ENCODE measurements at places on chromosomes 16 and 17.

- no peak for DNase-seq
These were observed 13.8 kb downstream of the SLFN5 start for GRCh38 chr17:35256629-35257028.

GRCh38 chr17:2292100-2292499 lies 11.5 kb downstream of the SMG6 start:
- no peak for DNase-seq

DNA sequence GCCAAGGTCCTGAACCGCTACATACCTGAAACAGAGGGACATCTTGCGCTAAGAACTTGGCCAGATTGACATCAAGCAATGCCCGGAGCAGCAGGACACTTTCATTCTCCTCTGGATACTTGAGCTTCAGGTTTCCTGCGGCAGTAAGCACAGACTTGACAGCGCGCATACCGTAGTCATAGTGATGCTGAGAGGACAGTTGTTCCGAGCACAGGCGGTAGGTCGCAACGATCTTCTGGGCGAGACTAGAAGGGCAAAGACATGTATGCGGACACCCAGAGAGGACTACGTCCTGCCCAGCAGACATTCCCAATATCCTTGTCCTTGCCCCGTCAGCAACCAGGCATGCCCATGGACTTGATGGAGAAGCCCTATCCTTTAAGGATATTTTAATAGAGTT lies 112.9 kb downstream of the DNAH3 start:
- no peak for DNase-seq

DNA sequence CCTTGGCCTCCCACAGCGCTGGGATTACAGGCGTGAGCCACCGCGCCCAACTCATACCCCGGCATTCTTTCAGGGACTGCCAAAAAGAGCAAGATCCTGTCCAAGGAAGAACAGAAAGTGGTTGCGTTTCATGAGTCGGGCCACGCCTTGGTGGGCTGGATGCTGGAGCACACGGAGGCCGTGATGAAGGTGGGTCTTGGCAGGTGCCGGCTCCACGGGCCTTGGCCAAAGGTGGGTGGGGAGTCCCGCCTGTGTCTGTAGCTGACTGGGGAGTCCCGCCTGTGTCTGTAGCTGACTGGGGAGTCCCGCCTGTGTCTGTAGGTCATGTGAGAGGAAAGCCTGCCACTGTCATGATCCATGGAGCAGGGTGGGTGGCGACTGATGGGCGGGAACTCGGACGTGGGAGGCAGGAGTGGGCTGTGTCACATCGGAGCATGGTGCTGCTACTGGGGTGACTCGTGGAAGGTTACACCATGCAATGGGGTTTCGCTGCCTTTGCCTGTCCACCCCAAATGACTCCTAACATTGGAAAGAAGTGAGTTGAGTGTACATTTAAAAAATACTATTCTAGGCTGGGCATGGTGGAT lies 10.0 kb upstream of the RPL13 start:
- DNase-seq: no peak

GRCh38 chr16:5059386-5060072 lies 6.2 kb downstream of the C16orf89 start:
- no peak for DNase-seq
